ENCODE measurements at places on chromosomes 13 and 19.

DNA sequence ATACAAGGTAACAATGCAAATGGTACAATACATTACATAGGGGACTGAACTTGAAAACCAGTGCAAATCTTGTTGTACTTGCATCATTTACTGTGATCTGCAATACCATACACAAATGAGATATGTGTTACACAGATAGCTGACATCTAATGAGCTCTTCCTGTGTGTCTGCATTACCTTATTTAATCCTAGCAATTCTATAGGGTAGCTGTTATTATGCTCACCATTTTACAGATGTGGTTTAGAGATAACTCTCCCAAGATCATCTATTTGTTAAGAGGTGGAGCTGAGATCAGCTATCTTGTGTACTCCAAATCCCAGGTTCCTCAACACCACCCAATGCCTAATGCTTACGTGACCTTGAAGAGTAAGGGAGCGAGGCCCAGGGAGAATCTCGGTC is 21.4 kb upstream of the SERP2 start:
- DNase-seq: no peak

GRCh38 chr13:99741960-99742359 is 229.6 kb downstream of the ZIC5 start:
- DNase-seq: no peak

- DNase-seq: no peak
Observed at GRCh38 chr13:20491926-20492435, 33.7 kb downstream of the CRYL1 start.

DNA sequence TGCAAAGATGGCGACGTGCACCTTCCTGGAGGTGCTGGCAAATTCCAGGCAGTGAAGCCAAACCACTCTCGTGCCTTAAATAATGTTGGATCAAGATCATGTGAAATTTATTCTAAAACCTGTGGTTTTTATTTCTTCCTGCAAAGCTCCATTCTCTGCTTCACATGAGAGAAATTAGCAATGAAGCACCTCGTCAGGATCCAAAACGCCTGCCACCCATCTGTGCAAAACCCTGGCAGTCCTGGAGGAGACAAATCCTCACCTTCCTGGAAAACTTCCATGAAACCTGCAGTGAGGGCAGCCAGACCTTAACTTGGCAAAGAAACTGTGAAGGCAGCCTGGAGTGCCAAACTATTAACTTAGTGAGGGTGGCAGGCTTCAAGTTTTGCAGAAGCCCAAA is 47.6 kb downstream of the CHST8 start:
- DNase-seq: no peak

DNA sequence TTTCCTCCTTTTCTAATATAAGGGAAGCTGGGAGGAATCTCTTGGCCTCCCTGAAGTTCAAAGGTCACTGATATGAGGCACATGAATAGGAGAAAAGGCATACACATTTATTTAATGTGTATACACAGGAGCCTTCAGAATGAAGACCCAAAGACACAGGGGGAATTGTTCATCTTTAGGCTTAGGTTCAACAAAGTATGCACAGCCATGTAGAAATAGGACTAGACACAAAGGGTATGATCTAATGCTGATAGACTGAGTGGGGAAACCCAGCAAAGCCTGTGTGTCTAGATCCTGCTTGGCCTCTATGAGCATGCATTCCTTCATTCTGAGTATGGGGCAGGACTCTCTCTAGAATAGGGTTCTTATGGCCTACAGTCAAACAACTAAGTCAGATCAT is 177.1 kb upstream of the RFC3 start:
- no peak for DNase-seq

DNA sequence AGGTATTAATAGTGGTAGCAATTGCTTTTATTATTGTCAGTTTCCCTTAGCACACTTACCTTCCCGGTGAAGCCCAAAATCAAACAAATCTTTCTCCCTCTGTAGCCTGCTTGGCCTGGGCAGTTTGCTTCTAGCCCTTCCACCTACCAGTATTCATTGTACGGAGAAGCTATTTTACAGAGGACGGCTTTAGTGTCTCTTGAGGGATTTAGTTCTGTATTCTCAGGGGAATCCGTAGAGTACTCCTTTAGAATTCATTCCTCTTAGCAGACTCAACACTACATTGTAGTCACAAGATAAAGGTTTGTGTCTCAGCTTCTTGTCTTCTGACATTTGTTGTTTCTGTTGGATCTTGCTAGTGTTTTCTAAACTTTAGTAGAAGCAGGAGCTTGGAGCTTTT is 24.1 kb upstream of the WTIP start:
- no peak for DNase-seq

GRCh38 chr19:15431396-15432017 is 12.7 kb upstream of the AKAP8L start:
- DNase-seq: no peak

DNA sequence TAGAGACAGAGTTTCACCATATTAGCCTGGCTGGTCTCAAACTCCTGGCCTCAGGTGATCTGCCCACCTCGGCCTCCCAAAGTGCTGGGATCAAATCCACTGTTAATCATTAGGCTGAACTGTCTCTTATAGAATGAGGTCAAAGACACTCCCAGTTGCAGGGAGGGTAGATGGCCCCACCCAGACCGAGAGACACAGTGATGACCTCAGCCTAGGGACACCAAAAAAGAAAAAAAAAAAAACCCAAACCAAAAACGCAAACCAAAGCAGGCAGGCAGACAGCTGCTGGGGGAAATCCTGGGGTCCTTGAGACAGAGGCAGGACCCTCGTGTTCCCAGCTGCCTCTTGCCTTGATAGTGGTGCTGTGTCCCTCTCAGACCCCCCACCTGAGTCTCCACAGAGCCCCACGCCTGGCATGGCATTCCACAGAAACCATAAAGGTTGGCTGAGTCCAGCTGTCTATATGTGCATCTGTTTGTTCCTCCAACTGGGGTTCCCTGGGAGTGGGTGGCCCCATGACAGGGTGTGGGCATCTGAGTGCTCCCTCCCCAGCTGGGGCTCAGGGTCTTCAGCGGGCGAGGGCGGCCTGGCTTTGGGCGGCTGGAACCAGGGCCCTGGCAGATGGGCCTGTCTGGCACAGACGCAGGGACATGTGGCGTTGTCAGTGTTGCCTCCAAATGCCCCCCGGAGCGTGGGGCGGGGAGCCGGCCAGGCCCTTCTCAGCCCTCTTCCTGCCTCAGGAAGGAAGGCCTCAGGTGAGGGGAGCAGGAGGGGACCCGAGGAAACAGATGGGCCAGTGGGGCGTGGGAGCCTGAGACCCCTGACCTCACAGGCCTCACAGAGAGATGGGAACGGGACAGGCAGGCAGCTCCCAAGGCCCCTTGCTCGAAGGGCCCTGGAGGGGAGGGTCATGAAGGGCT is 5.2 kb downstream of the DAND5 start:
- no peak for DNase-seq

- DNase-seq: no peak
Observed at GRCh38 chr13:113649212-113649611, 8.8 kb downstream of the ATP4B start.

- DNase-seq: no peak
Observed at GRCh38 chr19:5694956-5695648, 5.0 kb downstream of the RPL36 start.

- DNase-seq: no peak
Observed at GRCh38 chr19:4600893-4601292, 38.4 kb upstream of the TNFAIP8L1 start.

DNA sequence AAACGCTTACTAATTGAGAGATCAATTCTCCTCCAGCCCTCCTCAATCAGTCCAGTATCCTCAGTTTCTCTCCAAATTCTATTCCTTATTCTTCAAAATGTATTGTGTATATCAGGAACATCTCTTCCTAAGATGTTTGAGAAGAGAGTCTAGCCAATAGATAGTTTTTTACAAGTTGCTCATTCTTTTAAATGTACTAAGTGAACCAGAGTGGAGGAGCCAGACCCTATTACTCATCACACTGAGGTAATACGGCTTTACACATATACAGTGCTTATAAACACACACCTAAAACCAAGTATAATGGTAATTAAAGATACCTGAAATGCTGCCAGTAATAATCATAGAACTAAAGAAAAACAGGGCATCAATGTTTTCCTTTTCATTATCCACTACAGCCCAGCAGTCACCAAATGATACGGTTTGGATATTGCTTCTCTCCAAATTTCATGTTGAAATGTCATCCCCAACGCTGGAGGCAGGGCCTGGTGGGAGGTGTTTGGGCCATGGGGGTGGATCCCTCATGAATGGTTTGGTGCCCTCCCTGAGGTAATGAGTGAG is 45.2 kb upstream of the HMGB1 start:
- DNase-seq: no peak
